Uterus (tissue), 4 donors: ENCODE measurements at places on chromosomes 5 and 9. TPM values are rescaled to one million over a fixed set of nuclear protein-coding genes. Genes with fewer than 3 reads are reported as not detected.

DNA sequence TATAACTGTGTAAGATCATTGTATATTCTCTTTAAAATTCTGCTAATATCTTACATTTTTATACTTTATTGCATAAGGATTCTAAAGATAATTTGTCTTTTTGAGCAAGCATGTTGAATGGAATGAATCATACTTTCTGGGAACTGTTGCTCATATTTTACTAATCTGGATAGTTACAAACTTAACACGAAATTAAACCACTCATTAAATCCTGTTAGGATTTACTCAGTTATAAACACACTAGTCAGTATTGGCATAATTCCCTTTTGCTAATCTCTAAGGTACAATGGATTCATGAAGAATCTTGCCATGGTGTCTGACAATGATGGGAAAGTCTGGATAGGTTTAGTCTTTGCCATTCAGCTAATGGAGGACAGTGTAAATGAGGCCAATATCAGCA is 338.1 kb upstream of the SMC2 start:
- no peak overlapping the region for H3K27ac ChIP-seq
- no peak overlapping the region for H3K4me3 ChIP-seq
- no peaks in the 10 kb centered on the region for H3K4me1 ChIP-seq
- H3K27me3 ChIP-seq = no peaks in the 10 kb centered on the region

- H3K36me3 ChIP-seq = no peaks in the 10 kb centered on the region
- no peaks in the 10 kb centered on the region for H3K27me3 ChIP-seq
- no peak overlapping the region for H3K27ac ChIP-seq
- no peak for DNase-seq
- no peak overlapping the region for H3K4me3 ChIP-seq
Measured at GRCh38 chr5:178899289-178899688, 3.6 kb downstream of the ZFP2 start.

DNA sequence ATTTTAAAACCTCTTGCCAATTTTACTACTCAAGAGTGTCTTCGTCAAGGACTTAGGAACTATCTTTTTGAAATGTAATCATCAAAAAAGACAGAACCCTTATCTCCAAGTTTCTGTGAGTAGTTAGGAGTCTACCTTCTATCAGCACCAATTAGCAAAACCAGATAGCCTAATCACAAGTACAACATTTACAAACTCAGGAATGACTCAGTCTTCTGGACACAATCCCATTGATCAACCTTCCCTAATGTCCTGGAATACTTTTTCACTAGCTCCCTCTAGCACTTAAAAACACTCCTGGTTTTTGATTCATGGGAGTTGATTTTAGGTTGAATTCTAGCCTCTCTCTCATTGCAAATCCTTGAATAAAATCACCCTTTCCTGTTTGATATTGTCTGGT is 680.7 kb downstream of the PRR16 start:
- H3K27ac ChIP-seq = no peak overlapping the region
- no peak overlapping the region for H3K4me3 ChIP-seq
- H3K4me1 ChIP-seq = no peaks in the 10 kb centered on the region
- no peak for DNase-seq

The IFNA2 gene
- not detected for total RNA-seq

- DNase-seq = no peak
- H3K36me3 ChIP-seq = no peaks in the 10 kb centered on the region
- no peak overlapping the region for H3K4me3 ChIP-seq
- H3K27me3 ChIP-seq = no peaks in the 10 kb centered on the region
- no peak overlapping the region for H3K27ac ChIP-seq
Measured at GRCh38 chr9:134059188-134059641, 8.6 kb downstream of the BRD3 start.

DNA sequence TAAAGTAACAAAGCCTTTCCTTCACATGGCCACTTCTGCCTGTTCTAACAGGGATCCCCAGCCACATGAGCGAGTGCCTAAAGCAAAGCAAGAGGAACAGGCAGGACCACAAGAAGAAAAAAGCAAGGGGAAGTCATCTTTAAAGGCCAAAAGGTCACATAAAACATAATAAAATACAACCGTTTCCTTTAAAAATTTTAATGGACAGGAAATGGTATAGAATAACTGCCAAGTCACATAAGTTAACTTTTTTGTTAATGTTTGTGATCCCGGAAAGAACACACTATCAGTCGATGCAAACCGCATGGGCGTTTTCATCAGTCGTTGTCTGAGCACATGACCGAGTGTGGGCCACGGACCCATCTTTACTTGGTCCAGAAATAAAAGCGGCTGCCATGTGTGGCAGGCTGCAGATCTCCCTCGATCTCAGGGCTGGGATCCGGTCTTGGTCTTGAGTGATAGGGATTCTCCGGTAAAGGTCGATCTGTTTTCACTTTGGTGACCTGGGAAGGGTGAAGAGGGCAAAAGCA is 15.6 kb downstream of the NDUFA8 start:
- no peaks in the 10 kb centered on the region for H3K36me3 ChIP-seq

GRCh38 chr5:32880796-32881195 is 169.7 kb downstream of the NPR3 start:
- no peak for DNase-seq
- H3K36me3 ChIP-seq = no peaks in the 10 kb centered on the region
- no peaks in the 10 kb centered on the region for H3K4me1 ChIP-seq
- H3K4me3 ChIP-seq = no peak overlapping the region
- H3K27me3 ChIP-seq = no peaks in the 10 kb centered on the region
- no peak overlapping the region for H3K27ac ChIP-seq

The GRPEL2 gene
- total RNA-seq = 27.0 TPM

The COL15A1 gene
- 38.7 TPM for total RNA-seq

DNA sequence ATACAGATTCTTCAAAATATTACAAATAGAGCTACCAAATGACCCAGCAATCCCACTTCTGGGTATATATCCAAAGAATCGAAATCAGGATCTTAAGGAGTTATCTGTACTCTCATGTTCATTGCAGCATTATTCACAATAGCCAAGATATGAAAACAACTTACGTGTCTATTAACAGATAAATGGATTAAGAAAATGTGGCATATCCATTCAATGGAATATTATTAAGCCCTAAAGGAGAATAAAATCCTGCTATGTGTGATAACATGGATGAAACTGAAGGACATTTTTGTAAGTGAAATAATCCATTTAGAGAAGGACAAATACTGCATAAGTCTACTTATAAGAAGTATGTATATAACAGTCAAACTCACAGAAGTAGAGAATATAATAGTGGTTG is 450.6 kb downstream of the TMEM232 start:
- no peak overlapping the region for H3K4me3 ChIP-seq
- no peaks in the 10 kb centered on the region for H3K27me3 ChIP-seq
- H3K36me3 ChIP-seq = no peaks in the 10 kb centered on the region
- no peak for DNase-seq
- H3K4me1 ChIP-seq = no peaks in the 10 kb centered on the region

DNA sequence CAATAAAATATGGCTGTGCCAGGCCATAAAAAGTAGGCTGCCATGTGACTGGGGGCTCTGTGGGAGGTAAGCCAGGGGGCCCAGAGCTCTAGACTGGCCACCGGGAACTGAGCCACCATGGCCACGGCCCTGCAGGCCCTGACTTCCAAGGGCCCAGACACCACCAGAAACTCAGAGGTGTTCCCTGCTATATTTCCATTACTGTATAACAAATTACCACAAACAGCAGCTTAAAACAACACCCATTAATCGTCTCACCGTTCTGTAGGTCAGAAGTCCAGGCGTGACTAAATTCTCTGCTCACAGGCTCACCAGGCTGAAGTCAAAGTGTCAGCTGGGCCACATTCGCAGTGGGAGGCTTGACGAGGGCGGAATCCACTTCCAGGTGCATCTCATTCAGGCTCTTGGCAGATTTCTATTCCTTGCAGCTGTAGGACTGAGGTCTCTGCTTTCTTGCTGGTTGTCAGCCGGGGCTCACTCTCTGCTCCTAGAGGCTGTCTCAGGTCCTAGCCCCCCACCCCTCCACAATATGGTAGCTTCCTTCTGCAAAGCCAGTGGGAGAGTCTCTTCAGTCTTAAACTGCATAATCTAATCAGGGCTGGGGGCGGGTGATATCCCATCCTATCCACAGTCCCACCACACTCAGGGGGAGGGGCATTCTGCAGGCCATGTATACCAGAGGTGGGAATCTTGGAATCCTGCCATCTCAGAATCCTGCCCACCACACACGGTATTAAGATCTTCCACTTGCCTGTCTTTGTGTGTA is 125.4 kb downstream of the C5orf15 start:
- no peak for DNase-seq
- no peaks in the 10 kb centered on the region for H3K27me3 ChIP-seq
- H3K36me3 ChIP-seq = no peaks in the 10 kb centered on the region
- no peak overlapping the region for H3K27ac ChIP-seq
- no peak overlapping the region for H3K4me3 ChIP-seq

The TSC1 gene
- 42.5 TPM for total RNA-seq

DNA sequence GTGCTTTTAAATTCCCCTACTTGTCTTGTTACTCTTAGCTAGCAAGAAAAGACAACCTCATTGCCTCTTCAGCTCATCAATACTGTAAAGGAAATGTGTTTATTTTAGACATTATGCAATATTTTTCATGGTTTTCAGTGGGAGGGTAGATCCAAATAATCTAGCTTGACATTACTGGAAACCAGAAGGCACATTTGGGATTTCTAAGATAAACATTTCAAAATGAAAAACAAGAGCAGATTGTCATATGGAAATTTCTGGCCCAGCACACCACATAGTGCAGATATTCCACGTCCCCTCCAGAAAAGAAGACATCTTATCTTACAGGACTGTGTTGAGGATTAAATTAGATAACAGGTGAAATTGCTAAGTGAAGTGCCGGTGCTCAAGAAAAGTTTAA is 296.9 kb downstream of the MSX2 start:
- DNase-seq = no peak
- H3K4me3 ChIP-seq = no peak overlapping the region

- H3K4me3 ChIP-seq = no peak overlapping the region
- H3K27ac ChIP-seq = no peak overlapping the region
- no peaks in the 10 kb centered on the region for H3K36me3 ChIP-seq
Measured at GRCh38 chr5:170541146-170541769, 37.4 kb downstream of the KCNIP1 start.

- H3K36me3 ChIP-seq = no peaks in the 10 kb centered on the region
- H3K27me3 ChIP-seq = no peaks in the 10 kb centered on the region
- DNase-seq = no peak
- no peak overlapping the region for H3K27ac ChIP-seq
- no peak overlapping the region for H3K4me3 ChIP-seq
Measured at GRCh38 chr5:146192571-146193043, 10.2 kb upstream of the LARS1 start.

GRCh38 chr5:152329761-152330283 is 75.3 kb downstream of the NMUR2 start:
- H3K36me3 ChIP-seq = no peaks in the 10 kb centered on the region
- no peaks in the 10 kb centered on the region for H3K4me1 ChIP-seq
- no peaks in the 10 kb centered on the region for H3K27me3 ChIP-seq
- H3K27ac ChIP-seq = no peak overlapping the region

- no peaks in the 10 kb centered on the region for H3K4me1 ChIP-seq
- DNase-seq = peak; percentile 88
- peak overlapping the region; percentile 62 for H3K27ac ChIP-seq
- H3K27me3 ChIP-seq = no peaks in the 10 kb centered on the region
Measured at GRCh38 chr9:125126019-125126746, 17.1 kb downstream of the SCAI start.

GRCh38 chr5:138979684-138980280 is 104.6 kb upstream of the LRRTM2 start:
- H3K4me3 ChIP-seq = no peak overlapping the region
- H3K36me3 ChIP-seq = no peaks in the 10 kb centered on the region
- no peaks in the 10 kb centered on the region for H3K27me3 ChIP-seq
- H3K27ac ChIP-seq = no peak overlapping the region
- no peak for DNase-seq

GRCh38 chr5:58450811-58451629 is 8.9 kb downstream of the PLK2 start:
- H3K4me1 ChIP-seq = no peaks in the 10 kb centered on the region
- H3K27me3 ChIP-seq = no peaks in the 10 kb centered on the region

DNA sequence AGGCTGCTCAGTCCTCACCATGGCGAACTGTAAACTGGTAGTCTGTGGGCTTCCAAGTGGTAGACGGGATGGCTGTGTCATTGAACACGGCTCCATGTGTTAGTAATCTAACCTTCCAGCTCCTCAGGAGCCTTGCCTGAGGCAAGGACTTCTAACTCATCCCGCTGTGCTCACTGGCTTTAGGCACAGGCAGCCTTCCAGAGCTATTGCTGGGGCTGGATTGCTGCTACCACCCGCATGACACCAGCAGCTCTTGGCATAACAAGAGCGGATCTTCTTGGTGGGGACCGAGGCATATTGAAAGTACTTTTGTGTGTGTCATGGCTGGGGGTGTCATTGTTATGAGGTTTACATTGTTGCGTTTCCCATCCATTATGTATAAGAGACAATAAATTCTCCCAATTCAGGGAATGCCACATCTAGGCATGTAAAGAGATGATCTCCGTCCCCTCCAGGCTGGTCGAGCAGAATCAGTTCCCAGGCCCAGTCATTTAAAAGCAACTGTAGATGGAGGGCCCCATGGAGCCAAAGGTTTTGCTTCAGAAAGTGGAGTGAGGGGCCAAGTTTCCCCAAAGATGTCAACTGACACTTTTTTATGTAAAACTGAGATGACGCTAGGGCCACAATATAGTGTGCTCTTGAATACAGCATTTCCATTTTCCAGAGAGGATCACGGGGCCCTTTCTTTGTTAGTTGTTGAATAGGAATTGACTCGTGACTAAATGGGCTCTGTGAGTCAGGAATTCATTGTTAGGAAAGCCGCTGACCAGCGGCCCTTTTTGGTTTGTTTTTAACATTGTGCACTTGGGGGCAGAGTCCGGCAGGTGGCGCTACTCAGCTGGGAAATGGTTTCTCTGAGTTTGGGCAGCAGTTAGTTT is 759.5 kb downstream of the TAF11L14 start:
- H3K27me3 ChIP-seq = no peaks in the 10 kb centered on the region
- no peaks in the 10 kb centered on the region for H3K4me1 ChIP-seq
- H3K27ac ChIP-seq = no peak overlapping the region
- no peak overlapping the region for H3K4me3 ChIP-seq
